ENCODE measurements at places on chromosomes 5 and 9. TPM values are rescaled to one million over a fixed set of nuclear protein-coding genes. Genes with fewer than 3 reads are reported as not detected.

DNA sequence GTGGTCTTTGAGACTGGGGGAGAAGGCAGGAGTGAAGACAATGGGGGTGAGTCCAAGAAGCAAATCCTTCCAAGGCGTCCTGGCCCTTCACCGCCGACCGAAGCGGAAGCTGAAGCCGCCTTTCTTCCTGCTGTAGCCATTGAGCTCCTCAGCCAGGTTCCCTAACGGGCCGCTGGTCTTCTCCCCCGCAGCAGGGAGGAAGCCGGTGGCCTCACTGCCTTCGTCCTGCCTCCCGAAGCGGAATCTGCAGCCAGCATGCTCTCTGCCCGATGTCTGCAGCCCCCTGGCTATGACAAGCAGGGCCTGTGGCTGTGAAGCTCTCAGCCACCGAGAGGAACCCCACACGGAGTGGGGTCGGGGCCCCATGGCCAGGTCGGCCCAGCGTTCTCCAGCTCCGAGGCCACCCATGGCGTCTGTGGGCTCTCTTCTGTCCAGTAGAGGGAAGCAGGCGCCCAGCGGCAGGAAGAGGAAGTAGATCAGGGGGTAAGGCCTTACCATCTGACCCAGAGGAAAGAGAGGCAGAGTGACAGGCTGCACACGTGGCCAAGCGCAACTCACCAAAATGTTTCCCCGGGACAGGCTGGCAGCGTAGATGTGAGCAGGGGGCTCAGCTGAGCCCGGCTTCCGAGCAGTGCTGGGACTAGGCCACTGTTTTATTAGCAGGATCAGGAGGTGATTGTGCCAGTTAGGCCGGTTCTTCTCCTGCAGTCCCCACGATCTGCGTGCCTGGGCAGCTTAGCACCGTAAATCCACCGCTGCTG lies 3.1 kb downstream of the QRFP start:
- DNase-seq: no peak

Gene GRM6
- total RNA-seq: not detected

- no peak for DNase-seq
These were observed 5.5 kb downstream of the NSMF start for GRCh38 chr9:137453643-137454081.

Gene NMUR2
- not detected for total RNA-seq

Gene CCDC192
- total RNA-seq: not detected

DNA sequence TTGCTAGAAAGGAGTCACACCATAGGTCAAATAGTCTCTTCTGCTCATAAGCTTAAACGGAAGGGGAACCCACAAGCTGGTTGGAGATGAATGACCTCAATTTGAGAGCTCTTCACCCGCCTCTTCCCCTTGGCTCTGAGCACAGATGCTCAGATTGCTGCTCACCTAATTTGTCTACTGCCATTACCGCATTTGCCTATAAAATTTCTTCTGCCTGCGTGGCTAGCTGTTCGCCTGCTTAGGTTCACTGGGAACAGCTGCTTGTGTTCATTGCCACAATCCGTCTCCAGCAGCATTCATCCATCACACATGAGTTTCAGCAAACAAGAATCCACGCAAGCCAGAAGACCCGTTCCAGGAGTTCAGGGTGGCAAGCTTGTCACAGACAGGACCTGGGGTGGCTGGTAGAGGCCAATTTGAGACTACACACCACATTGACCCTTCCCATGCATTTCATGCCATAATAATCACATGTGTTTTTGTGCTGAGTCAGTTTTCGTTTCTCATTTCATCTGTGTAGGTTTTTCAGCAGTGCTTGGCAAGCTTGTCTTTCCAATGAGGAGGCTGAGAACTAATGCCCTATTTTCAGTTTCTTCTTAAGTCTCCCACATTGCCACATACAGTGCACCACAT lies 50.2 kb upstream of the DNAH5 start:
- no peak for DNase-seq

Gene CD14
- 129 TPM for total RNA-seq

DNA sequence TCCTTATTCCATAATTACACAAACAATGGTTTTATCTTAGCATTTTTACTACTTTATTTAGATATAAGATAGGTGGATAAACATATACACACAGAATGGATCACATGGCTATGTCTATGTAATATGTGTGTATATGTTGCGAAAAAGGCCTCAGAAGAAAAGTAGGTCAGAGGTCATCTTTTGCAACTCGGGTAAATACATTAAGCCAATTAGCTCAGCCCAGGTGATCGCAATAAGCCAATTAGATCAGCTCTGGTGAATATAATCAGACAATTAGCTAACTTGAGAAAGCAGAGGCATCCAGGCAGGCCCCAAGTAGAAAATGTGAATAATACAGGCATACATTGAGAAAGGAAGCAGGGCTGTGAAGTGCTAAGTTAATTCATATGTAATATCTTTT lies 24.3 kb downstream of the SLCO4C1 start:
- DNase-seq: no peak

DNA sequence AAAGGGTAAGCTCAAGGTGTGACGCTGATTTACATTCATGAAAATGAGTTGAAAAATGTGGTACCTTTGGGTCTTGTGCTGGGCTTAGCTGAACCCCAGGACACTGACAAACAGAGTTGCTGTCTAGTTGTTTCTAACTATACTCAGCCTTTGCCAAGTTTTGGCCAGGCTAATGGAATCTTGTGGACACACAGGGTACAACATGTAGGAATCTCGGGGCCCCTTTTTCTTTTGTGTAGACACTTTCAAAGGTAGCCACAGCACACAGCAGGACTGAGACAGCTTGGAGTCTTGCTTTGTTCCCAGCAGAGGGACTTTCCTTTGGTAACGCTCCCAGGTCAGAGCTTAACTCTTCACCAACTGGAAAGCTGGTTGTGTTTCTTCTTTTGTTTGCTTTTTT lies 7.8 kb downstream of the LIX1 start:
- DNase-seq: no peak

GRCh38 chr5:9832921-9833320 lies 202.8 kb upstream of the TAS2R1 start:
- no peak for DNase-seq

Gene CCDC69
- 193 TPM for total RNA-seq

Gene PRSS3
- total RNA-seq: not detected

- DNase-seq: no peak
These were observed 459.9 kb upstream of the ZNF462 start for GRCh38 chr9:106403081-106403480.

Gene DOCK8
- total RNA-seq: 18.1 TPM

Gene CEL
- total RNA-seq: 0.36 TPM

- peak; percentile 32 for DNase-seq
These were observed 1.9 kb downstream of the SPARC start for GRCh38 chr5:151684690-151685361.

- no peak for DNase-seq
These were observed 13.2 kb downstream of the MYMK start for GRCh38 chr9:133511607-133512006.

Gene KCNIP1
- total RNA-seq: not detected

DNA sequence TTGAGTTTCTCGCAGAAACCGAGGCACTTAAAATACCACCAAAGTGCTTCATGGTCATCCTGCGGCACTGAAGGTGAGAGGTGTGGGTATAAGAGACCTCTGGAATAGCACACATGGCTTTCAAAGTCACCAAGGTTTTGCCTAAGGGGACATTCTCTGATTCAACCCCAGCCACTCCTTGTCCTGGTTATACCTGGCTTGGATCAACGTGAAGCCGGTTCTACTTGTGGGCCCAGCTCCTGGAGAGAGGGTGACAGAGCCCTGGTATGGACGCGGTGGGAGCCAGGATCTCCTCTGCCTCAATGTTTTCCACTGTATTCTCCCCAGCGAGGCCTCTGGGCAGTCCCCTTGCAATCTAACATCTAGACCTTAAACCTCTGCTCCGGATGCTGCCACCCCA lies 132.0 kb downstream of the FSTL4 start:
- no peak for DNase-seq

- no peak for DNase-seq
These were observed 27.2 kb downstream of the C9orf152 start for GRCh38 chr9:110180511-110181434.

Gene DND1
- total RNA-seq: 1.7 TPM

DNA sequence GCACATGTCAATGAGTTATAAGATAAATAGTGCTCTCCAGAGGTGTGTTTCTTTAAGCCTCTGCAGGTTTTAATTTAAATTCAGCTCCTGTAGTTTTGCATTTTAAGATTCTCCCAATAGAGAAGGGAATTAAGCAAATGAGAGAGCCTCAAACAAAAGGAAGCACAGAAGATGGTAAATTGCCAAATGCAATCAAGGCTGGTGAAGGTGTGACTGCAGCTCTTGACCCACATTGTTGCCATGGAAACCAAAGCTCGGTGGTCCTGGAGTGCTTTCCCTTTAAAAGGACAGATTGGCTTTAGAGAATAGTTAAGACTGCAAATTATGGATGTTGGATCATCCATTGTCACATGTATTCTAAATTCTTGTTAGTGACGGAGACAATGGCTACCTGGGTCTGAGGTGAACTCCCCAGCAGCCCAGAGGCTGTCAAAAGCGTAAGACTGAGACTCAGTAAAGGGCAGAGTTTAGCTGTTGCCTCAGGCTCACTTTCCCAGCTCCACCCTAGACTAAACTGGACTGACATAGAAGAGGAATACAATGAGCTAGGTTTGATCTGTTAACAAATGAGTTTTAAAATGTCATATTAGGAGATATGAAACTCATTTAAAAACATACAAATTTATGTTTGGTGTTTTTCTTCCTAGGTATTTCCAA lies 12.3 kb downstream of the GAPT start:
- DNase-seq: no peak

DNA sequence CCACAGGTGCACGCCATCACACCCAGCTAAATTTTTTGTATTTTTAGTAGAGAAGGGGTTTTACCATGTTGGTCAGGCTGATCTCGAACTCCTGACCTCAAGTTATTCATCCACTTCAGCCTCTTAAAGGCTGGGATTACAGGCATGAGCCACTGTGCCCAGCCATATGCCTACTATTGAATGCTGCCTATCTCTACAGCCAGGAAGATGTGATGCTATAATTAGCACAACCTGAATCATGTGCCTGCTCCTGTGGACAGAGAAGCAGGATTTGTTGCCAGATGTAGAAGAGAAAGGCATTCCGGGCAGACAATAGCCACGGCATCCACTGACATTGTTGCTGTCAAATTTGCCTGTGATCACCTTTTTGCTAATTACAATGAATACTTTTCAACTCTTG lies 24.4 kb upstream of the MLLT3 start:
- DNase-seq: no peak

DNA sequence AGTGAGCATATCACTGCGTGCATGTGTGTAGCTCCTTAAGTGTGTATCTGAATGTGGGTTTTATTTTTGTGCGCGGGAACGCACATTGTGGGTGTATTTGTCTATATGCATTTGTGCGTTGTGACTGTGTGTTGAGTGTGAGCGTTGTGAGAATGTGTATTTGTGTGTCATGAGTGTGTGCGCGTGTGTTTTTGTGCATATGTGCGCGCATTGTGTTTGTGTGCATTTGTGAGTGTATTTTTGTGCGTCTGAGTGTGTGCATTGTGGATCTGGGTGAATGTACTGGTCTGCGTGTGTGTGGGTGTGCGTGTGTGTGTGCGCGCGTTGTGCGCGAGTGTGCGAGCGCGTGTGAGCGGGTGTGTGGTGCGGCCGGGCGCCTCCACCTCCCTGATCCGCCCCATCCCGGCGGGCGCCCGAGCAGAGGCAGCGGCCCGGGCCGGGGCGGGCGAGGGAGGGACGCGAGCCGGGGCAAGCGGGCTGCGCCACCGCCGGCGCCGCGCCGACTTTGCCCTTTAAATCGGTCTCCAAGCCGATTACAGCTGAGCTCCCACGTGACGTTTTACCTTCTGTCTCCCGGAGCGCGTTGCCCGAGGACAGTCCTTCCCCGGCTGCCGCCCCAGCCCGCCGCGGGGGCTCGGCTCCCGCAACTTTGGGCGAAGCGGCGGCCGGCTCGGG lies at the start of gene RASGRF2:
TSS of gene RASGRF2 (plus strand) at position 596 of the 675 bp plus-strand sequence. CDS start 376 bp downstream, outside the sequence.
- DNase-seq: no peak

Gene HAUS6
- total RNA-seq: 8.4 TPM

Gene ECSCR
- 57.4 TPM for total RNA-seq

GRCh38 chr5:73960023-73960422 lies 334.0 kb downstream of the ARHGEF28 start:
- DNase-seq: no peak

Gene TAS2R1
- total RNA-seq: not detected

DNA sequence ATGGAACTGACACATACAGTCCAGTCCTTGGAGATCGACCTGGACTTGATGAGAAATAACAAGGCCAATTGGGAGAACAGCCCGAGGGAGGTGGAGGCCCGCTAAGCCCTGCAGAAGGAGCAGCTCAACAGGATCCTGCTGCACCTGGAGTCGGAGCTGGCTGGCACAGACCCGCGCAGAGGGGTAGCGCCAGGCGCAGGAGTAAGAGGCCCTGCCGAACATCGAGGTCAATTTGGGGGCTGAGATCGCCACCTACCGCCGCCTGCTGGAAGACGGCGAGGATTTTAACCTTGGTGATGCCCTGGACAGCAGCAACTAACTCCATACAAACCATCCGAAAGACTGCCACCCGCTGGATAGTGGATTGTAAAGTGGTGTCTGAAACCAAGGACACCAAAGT lies 1610.1 kb upstream of the ACO1 start:
- no peak for DNase-seq

Gene FBLL1
- total RNA-seq: 0.84 TPM

DNA sequence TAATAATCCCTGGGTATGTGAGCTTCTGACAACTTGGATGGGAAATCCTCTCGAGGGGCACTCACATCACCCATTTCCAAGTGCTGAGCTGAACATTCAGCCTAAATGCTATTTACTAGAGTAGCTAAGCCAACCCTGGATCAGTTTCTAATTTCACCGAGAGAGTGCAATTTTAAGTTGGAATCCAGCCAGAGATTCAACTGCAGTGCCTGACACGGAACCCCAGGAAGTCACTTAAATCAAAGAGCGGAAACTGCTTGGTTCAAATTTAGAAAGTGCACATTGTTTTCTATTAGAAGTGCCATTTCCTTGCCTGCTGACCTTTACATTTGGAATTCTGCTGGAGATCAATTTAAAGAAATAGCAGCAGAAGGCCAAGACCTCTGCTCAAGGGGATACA lies 8.8 kb downstream of the SPRY4 start:
- DNase-seq: no peak

GRCh38 chr9:87007711-87008366 lies 60.5 kb upstream of the GAS1 start:
- no peak for DNase-seq

Gene CAMK4
- total RNA-seq: 0.44 TPM

Gene INSL6
- total RNA-seq: not detected

GRCh38 chr5:140110646-140110957 lies 3.3 kb upstream of the PURA start:
- DNase-seq: no peak

Gene IFNK
- total RNA-seq: not detected

- DNase-seq: no peak
These were observed 77.8 kb upstream of the SHISAL2B start for GRCh38 chr5:64612344-64612961.

Gene NUTM2F
- total RNA-seq: not detected

GRCh38 chr5:132296412-132297016 lies 2.3 kb downstream of the SLC22A4 start:
- DNase-seq: no peak

Gene ELAVL2
- 0.84 TPM for total RNA-seq

Gene SLC6A7
- total RNA-seq: not detected

Gene ASPN
- 4.8 TPM for total RNA-seq

Gene PCDH1
- 59.6 TPM for total RNA-seq

- DNase-seq: no peak
These were observed 193.0 kb downstream of the AOPEP start for GRCh38 chr9:94919376-94920098.

- DNase-seq: no peak
These were observed 17.5 kb upstream of the F2RL1 start for GRCh38 chr5:76801159-76801802.

- DNase-seq: no peak
These were observed 31.8 kb upstream of the TLR4 start for GRCh38 chr9:117672369-117672768.

Gene GARIN3
- total RNA-seq: not detected

- no peak for DNase-seq
These were observed 113.7 kb downstream of the BAAT start for GRCh38 chr9:101271102-101271501.

Gene APC
- 63.3 TPM for total RNA-seq
